ENCODE measurements at places on chromosomes 7 and 10.

GRCh38 chr7:37771801-37772200 lies 76.6 kb upstream of the NME8 start:
- no peak for DNase-seq

GRCh38 chr7:90611115-90611514 lies 15.0 kb downstream of the CDK14 start:
- DNase-seq, result no peak

DNA sequence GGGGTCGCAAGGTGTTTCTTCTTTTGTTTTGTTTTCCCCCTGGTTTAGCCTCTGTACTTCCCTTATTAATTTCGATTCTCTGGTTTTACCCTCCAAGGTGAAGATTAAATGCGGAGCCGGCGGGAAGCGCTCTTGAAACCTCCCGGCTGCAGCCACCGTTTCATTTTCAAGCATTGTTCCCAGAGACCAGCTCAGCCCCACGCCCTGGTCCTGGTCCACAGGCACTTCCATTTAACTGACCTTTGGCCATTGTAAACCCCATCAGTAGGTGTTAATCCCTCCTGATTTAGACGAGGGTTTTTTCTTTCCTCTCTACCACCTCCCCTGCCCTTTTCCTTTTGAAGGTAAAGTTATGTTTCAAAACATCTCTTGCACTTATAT lies 39.2 kb upstream of the ENO4 start:
- DNase-seq, result no peak

DNA sequence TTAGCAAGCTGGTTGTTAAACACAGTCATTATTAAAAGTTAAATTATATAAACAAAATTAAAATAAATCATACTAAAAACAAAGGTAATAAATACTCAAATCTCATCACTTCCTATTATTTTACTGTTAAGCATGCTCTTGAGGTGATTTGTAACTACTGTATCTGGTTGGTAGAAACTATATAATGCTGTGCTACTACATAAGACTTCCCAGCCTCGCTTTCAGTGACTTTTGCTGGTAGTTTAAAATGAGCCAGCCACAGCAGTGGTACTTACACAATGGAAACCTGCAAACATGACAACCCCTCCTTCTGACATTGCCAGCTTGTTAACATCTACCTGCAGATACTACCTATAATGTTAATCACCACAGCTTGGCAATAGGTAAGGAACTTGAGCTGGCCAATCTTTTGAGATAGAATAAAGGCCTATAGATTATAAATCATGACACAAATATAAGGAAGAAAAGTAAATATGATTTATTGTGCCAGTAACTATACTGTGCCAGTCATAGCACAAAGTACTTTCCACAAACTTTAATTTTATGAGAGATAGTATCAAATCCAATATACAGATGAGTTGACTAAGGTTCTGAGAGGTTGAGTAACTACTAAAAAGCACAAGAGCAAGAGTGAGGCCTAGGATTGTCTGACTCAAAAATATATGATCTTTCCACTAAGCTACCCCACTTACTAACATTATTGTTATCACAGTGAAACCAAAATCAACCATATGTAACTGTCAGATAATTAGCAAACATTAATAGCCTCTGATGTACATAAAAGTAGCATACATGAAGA lies 181.1 kb upstream of the ASAH2 start:
- no peak for DNase-seq

- DNase-seq, result no peak
These were observed 238.8 kb upstream of the LYZL1 start for GRCh38 chr10:29050081-29050480.

GRCh38 chr7:92636018-92636560 lies 45.9 kb upstream of the FAM133B start:
- no peak for DNase-seq

DNA sequence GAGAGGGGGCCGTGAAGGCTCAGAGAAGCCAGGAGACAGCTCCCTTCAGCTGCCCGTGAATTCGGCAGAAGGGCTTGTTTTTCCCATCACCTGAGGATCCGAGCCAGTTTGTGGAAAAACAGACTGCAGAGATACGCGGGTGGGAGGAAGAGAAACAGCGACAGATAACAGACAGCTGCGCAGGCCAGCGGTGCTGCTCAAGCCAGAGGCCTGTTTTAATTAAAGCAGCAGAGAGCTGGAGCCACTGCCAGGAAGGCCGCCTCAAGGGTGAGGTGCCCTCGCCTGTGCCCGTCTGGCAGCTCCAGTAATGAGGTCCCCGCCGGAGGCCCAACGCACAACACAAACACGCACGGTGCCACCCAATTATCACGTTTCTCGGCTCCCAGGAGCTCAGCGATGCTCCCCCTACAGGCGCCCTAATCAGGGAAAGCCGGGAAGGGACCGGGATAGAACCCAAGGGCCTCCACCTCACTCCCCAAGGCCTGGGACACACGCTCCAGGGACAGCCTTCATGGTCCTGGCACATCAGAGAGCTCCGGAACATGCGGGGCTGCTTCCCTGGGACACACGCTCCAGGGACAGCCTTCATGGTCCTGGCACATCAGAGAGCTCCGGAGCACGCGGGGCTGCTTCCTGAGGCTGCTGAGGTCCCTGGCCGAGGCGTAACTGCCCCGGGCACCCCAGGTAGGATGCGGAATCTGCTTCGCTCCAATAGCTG lies 60.6 kb upstream of the DNAAF5 start:
- DNase-seq, result no peak

DNA sequence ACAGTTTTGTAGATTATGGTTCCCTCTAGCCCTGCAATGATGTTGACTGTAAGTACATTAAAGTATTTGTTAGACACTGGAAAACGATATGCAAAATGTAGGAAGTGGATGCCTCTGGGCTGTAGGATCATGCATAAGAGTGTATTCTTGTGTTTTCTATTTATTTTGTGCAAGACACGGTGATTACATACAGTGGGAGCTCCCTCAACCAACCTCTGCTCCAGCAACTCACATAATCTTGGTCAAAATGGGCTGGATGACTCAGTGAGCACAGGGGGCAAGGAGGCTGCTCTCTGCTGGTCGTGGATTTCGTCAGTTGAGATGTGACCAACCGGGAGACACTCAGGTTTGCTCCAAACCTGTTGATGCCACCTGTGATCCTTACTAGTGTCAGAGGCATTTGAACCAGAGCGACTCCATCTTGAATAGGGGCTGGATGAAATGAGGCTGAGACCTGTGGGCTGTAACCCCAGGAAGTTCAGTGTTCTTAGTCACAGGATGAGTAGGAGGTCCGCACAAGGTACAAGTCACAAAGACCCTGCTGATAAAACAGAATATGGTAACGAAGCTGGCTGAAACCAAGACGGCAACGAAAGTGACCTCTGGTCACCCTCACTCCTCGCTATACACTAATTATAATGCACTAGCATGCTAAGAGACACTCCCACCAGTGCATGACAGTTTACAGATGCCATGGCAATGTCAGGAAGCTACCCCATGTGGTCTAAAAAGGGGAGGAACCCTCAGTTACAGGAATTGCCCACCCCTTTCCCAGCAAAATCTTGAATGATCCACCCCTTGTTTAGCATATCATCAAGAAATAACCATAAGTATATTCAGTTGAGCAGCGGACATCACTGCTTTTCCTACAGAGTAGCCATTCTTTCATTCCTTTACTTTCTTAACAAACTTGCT lies 56.4 kb upstream of the FAM20C start:
- DNase-seq, result no peak

GRCh38 chr10:52639652-52640051 lies 132.9 kb downstream of the MBL2 start:
- DNase-seq, result no peak

DNA sequence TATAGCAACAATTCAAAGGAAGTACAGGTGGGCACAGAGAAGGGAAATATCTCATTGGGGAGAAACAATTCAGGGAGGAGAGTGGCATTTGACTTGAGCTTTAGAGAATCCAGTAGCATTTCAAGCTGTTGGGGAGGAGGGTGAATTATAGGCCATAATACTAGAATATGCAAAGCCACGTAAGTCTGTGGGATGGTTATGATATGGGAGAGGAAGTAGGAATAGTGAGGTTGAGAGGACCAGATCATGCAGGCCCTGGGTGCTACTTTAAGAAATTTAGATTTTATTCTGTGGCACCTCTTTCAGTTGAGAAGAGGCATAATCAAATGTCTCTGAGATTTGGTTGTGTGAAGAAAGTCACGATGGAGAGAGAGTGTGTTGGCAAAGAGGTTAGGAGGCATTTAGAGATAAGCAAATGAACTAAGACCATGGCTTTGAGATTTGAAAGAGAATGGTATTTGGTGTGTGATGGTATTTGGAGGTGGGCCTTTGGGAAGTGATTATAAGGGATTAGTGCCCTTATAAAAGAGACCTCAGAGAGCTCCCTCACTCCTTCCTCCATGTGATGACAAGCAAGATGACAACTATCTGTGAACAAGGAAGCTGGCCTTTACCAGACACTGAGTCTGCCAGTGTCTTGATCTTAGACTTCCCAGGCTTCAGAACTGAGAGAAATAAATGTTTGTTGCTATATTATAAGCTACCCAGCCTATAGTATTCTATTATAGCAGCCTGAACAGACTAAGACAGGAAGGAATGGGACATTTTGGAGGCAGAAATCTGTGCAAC lies 15.1 kb downstream of the ADD3 start:
- DNase-seq, result no peak

DNA sequence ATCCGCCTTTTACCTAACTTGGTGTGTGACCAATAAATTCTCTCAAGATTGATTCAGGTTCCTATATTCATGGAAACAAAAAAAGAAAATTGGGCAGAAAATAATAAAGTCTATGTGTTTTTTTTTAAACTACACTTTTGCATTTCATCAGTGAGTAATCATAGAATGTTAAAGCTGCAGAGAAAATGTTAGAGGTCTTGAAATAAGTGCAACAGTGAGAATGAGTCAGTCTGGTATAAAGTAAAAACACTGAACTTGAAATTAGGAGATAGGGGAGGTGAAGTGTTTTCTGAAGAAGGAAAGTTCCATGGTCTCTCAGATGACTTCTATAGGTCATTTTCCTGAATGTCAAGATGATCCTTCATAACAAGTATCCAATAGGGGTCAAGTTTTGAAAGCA lies 202.6 kb upstream of the NRP1 start:
- no peak for DNase-seq

GRCh38 chr7:46786995-46787394 lies 794.9 kb downstream of the TNS3 start:
- DNase-seq, result no peak

DNA sequence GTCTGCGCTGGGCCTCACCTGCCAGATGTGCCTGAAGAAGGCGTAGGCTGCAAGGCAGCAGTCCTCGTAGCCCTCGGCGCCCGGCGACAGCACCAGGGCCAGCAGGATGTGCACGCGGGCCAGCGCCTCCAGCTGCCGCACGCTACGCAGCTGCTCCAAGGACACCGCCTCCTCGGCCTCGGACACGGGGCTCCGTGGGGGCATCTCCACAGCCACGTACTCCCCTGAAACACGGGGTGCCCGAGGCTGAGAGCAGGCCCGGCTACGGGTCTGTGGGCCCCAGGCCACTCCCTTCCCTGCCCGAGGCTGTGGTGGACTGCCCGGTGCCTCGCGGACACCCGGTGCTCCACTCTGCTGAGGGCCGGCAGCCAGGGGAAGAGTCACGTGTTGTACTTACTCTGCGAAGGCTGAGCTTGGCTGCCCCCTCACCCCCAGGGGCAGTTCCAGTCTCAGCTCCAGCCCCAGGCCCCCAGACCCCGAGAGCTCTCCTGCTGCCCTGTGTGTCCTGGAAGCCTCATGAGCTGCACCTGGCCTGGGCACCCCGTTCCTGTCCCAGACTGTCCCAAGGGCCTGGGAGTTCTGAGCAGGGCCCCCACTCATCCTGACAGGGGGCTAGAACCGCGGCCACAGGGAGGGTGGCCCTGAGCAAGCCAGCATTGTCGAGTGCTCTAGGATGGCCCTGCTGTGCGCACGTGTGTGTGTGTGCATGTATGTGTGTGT lies 62.8 kb downstream of the CFAP46 start:
- no peak for DNase-seq

- DNase-seq, result no peak
These were observed 85.6 kb downstream of the PRKG1 start for GRCh38 chr10:51159841-51160240.

GRCh38 chr10:69409968-69410367 lies 6.8 kb downstream of the TACR2 start:
- no peak for DNase-seq

GRCh38 chr7:157018328-157018996 lies 8.0 kb upstream of the MNX1 start:
- DNase-seq, result no peak

DNA sequence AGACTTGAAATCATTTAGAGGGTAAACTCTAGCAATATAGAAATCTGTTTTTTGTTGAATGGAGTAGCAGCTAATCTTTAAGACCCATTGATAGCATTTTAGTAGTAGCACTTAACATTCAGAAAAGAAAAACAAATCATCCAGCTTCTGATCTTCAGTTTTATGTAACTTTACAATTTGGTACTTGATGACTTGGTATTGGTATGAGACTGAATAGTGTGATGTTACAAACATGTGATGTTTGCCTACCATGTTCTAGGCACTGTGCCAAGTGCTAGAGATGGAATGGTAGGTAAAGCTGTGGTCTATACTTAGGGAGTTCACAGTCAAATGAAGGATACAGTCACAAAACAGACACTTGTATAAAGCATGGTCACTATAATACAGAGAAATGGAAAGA lies 21.3 kb downstream of the ZEB1 start:
- no peak for DNase-seq

GRCh38 chr10:125775491-125776106 lies at the start of gene MMP21:
Gene MMP21 (minus strand): TSS chr10:125775821. CDS start chr10:125775821, 0 bp downstream.
- DNase-seq, result no peak

GRCh38 chr10:48507933-48508790 lies 96.7 kb downstream of the ARHGAP22 start:
- no peak for DNase-seq

DNA sequence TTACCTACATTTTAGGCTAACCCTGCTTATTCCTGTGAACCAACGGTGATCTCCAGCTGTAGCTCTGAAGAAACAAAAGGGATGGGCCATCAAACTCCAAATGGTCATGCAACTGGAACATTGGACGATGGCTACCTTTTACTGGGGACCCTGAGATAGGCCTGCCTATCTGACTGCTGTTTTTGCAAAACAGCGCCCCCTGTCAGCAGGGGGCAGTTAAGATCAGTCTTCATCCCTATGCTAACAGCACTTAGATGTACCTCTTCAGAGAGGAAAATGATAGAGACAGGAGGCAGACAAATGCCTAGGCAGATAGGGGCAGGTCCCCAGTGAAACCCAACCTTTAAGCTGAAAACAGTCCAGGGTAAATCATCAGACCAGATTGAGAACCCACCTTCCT lies 1085.4 kb upstream of the SORCS1 start:
- DNase-seq, result peak; percentile 3

DNA sequence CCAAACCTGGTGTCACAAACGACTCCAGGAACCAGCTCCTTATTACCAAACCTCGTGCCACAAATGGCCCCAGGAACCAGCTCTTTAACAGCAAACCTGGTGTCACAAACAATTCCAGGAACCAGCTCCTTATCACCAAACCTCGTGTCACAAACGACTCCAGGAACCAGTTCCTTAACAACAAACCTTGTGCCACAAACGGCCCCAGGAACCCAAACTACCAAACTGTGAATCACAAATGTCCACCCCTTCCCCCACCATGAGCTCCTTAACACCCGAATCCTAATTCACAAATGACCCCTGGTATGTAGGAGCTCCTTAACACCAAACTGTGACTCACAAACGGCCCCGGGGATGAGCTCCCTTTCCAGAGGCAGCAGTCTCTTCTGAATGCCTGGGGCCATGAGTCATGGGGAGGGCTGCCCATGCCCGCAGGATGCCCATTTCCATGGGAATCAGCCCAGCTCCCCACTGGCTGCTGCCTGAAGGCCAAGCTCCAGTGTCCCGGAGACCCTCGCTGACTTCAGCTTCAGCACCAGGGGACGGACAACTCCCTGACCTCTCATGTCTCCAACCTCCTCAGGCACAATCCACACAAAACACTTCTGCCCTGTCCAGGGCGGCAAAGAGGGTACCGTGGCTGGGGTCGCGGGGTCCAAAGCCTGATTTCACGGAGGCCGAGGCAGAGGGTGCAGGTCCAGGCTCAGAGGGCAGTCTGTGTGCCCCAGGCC lies 213.1 kb downstream of the ELFN1 start:
- peak; percentile 96 for DNase-seq

Data from ACHN (cell line).